ENCODE measurements at places on chromosomes 3 and 15.

DNA sequence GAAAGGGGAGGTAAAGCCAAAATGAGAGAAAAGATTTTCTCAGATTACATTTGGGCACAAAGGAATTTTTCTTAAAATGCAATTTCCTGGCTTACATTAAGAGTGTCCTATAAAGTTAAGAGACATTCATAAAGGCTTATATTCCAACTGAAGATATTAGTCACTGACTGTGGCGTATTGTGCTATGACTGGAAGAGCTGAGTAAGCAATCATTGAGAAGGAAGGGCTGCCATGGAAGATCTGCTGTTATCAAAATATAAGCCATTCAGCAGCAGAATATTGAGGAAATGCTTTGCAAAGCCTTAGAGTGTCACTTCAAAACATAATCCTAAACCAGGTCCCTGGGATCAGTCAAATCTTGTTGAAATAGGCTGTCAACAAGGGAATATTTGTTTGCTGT is 593.9 kb downstream of the TUSC7 start:
- DNase-seq, result no peak

GRCh38 chr15:45242289-45242688 is 9.7 kb upstream of the SLC28A2 start:
- no peak for DNase-seq

DNA sequence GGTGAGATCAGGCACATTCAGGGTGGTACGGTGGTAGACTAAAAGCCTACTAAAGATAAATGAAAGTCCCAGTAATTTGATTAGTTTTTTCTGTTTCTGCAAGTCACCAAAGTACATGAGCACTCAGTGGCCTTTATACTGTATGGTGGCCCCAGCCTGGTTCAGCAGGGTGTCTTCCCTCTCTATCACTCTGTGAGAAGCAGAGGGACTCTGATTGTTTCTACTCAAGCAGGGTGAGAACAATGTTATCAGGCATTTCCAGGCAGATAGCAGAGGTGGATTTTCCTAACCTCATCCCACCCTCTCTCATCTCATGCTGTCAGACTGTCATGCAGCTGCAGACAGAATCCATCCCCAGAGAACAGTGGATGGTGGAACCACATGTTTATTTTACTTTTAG is 71.5 kb upstream of the BFSP2 start:
- no peak for DNase-seq

GRCh38 chr3:48299746-48300712 is 33.4 kb downstream of the SPINK8 start:
- no peak for DNase-seq

DNA sequence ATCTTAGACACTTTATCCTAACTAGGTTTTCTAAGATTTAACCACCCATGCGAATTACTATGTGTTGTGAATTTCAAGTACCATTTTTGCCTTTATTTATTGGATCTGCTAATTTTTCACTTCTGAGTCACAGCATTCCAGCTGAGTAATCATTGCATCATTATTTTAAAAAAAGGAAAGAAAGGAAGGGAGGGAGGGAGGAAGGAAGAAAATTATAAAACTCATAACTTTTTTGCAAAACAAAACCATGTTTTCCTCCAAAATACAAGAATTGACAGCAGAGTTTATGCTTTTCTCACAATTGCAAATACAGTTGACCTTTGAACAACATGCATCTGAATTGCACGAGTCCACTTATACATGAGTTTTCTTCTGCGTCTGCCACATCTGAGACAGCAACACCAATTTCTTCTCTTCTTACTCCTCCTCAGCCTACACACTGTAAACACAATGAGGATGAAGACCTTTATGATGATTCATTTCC is 651.4 kb upstream of the NECTIN3 start:
- peak; percentile 33 for DNase-seq
